Activated CD4-positive, alpha-beta T cell treated with anti-CD3 and anti-CD28 coated beads, Interleukin-2, Interleukin-4, amounts not matched to agents 100 ng/mL and 50 ng/mL, durations not matched to agents 16 hours and 8 hours (primary cell): ENCODE measurements at places on chromosomes 1 and 21.

DNA sequence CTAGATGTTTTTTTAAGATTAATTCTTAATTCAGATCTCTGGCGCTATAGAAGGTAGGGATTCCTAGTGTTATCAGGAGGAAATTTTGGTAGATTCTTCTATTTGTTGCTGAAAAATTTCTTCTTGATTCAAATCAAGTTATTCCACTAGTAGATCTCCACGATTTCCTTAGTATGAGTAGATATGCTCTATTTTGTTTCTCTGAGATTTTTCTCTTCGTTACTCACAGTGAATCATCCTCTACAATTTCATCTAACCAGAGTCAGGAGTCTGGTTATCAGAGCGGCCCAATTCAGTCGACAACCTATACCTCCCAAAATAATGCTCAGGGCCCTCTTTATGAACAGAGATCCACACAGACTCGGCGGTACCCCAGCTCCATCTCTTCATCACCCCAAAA lies 18.8 kb upstream of the HAX1 start:
- DNase-seq: no peak

- no peak for DNase-seq
These were observed 81.7 kb upstream of the BEND5 start for GRCh38 chr1:48858200-48858920.

DNA sequence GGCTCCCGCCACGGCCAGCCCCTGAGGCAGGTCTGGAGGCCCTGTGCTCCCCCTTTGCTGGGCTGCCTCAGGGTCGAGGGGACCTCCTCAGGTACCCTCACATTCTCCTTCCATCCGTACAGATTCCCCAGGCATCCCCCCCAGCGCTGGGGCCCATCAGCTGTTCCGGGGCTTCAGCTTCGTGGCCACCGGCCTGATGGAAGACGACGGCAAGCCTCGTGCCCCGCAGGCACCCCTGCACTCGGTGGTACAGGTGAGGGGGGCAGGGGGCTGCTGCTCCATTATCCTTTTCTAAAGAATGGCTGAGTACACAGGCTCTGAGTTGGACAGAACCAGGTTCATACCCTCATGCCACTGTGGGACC lies 29.1 kb downstream of the RPS6KA1 start:
- DNase-seq: no peak

GRCh38 chr1:231626951-231627614 lies 493 bp downstream of the DISC1 start:
- DNase-seq: peak; percentile 42

- no peak for DNase-seq
These were observed 191.2 kb upstream of the PROX1 start for GRCh38 chr1:213796525-213796924.

GRCh38 chr1:26833432-26834405 lies 7.2 kb downstream of the ZDHHC18 start:
- peak; percentile 91 for DNase-seq

GRCh38 chr1:182381962-182382819 lies 9.4 kb downstream of the GLUL start:
- no peak for DNase-seq

- DNase-seq: no peak
These were observed 118.1 kb upstream of the GADD45A start for GRCh38 chr1:67566803-67567377.

DNA sequence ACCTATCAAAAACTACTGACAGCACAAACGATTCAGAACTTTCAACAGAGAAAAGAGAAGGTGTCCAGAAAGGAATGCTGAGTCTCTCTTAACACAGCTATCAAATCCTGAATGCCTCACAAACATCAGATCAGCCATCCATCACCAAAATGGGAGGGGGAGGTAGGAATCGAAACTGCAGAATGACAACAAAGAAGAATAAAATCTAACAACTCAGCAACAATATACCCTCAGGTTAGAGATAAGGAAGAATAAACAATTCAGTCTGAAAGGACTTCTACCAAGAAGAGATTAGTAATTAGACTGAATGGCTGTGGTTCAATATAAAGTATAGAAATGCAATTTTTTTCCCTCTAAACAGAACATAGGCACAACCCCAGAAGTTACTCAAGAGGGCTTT lies 94.4 kb downstream of the RERE start:
- DNase-seq: no peak

DNA sequence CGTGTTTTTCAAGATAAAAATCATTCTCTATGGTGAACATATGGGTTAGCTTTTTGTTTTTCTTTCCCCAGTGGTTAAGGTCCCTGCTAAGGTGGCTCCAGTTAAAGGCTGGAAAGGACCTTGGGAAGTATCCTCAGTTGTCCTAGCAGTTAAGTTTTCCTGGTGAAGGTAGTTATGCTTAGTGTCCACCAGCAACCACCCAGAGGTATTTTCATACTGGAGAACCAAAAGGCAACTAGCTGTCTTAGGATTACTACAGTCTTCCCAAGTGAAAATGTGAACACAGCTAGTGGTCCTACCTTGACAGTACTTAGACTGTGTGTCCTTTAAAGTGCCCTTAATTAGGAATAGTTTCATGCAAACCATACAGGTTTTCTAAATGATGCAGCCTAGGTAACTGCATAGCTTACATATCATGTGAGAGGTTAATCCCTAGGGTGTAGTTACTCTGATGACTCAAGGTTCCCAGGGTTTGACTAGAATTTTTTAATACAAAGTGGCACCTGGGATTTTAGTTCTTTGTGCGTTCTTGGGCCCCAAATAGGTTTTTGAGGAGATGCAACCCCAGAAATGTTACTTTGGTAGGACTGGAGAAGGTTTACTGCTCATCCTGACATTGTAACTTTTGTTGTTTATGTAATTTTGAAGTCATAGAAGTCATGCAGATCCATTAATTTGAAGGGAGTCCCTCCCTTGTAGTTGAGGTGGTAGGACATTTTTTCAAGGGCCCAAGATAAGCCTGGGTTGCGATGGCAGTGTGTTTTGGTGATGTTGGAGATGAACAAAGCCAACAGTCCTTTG lies 36.5 kb downstream of the YY1AP1 start:
- no peak for DNase-seq

GRCh38 chr1:111961773-111962565 lies 27.5 kb downstream of the KCND3 start:
- DNase-seq: no peak

- no peak for DNase-seq
These were observed 251.9 kb upstream of the LRRC7 start for GRCh38 chr1:69315823-69316222.

GRCh38 chr1:218613105-218613504 lies 268.0 kb downstream of the TGFB2 start:
- no peak for DNase-seq

DNA sequence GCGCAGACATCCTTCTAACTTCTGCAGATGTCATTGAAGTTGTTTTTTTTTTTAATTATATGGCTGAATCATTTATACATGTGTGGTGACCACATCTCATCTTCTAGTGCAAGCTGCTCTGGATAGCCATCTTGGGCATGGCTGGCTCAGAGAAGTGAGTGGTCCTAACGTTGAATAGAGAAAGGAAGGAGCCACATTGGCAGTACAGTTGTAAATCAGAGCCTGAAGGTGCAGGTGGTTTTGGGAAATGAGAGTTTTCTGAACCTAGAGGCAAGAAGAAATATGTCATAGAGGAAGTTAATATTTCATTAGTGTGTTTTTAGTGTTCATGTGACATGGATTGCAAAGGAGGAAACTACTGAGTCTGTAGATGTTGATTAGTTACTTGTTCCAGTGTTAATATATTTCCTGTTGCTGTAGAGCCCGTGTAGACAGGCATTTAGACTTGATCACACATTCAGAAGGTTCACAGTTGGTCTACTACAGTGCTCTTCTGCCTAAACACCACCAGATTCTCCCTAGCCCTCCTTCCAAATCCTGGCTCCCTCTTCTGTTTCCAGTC lies 163.7 kb downstream of the ROR1 start:
- no peak for DNase-seq

GRCh38 chr1:107003972-107004371 lies 52.5 kb upstream of the PRMT6 start:
- no peak for DNase-seq

DNA sequence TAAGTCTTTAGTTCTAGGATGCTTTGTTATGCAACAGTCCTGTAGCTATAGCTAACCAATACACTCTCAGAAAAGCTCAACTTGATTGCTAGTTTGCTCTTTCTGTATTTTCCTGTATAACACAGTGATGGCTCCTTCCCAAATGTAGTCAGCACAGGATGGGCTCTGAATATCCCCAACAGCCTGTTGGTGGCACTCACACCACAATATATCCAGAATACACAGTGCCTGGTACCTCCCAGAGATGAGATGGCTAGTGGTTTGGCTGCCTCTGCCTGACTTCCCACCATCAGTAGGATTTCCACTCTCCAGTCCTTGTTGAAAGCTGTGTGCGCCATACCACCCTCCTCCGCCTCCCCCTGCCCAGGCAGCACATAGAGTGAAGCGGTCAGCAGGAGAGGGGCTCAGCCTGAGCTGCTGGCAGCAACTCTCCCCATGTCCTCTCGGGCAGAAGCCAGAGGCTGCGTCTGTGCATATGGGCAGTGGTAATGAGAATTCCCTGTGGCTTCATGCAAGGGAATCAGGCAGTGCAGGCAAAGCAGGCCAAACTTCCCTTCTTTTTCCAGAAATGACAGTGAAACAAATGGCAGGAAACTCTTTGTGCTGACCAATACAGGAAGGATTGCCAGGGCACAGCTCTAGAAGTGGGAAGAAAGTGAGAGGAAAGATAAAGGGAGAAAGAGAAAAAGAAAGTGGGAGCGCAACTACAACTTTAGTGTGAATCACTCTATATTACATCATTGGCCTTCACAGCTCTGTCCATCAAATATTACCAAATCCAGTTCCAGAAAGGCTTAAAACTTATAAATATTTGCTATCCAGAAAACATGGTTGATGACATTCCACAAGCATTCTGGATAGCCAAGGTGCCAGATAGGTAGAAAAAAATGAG lies 49.7 kb downstream of the LMX1A start:
- no peak for DNase-seq

DNA sequence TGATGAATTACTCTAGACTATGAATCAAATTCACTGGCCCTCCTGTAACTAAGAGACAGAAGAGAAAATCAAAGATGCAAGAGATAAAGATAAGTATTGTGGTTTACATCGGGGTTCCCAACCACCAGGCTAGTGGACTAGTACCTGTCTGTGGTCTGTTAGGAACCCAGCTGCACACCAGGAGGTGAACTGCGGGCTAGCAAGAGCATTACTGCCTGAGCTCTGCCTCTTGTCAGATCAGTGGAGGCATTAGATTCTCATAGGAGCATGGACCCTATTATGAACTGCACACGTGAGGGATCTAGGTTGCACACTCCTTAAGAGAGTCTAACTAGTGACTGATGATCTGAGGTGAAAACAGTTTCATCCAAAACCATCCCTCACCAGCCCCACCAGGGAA lies 58.9 kb upstream of the DUSP10 start:
- DNase-seq: no peak

- no peak for DNase-seq
These were observed 66.9 kb upstream of the TINAGL1 start for GRCh38 chr1:31509124-31510072.

DNA sequence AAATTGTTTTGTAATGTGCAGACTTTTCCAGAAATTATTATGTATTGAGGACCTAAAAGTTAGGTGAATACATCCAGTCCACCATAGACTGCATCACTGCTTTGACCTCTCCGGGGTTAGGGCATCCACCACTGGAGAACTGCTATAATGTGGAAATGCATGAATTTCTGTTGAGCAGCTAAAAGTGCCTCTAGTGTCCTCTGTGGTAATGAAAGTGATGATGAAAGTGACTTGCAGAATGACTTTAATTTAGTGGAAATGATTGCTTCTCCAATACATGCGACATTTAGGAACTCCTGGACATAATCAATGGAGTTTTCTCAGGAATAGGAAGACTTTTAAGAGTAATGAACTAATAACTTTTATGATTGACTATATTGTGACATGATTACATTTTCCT lies 170.8 kb downstream of the LBR start:
- no peak for DNase-seq

GRCh38 chr1:25668931-25669573 lies 52.5 kb downstream of the MAN1C1 start:
- DNase-seq: no peak

DNA sequence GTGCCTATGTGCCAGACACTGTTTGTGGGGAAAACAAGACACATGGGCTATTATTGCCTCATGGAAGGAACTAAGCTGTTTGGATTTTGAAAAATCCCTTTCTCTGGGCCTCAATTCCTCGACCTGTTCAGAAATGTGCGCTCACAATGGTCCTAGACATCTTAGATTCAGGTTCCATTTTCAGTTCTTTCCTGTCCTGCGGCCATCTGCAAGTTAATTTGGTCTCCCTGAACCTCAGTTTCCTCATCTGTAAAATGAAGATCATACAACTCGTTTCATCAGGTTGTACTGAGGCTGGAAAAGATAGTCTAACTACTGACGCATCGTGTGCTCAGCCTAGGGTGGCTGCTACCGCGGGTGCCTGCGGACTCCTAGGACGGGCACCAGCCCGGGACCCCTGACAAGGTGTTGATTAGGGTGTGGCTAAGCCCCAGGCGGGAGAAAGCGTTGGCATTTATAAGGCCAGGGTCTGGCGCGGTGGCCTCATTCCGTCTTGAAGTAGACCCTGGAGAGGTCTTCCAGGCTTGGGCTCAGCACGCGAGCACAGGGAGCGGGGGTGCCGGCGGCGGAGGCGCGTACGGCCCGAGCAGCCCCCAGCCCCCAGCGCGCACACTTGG lies 493 bp upstream of the ELOA start:
- no peak for DNase-seq

GRCh38 chr1:87089070-87089736 lies 174.8 kb downstream of the HS2ST1 start:
- DNase-seq: no peak

DNA sequence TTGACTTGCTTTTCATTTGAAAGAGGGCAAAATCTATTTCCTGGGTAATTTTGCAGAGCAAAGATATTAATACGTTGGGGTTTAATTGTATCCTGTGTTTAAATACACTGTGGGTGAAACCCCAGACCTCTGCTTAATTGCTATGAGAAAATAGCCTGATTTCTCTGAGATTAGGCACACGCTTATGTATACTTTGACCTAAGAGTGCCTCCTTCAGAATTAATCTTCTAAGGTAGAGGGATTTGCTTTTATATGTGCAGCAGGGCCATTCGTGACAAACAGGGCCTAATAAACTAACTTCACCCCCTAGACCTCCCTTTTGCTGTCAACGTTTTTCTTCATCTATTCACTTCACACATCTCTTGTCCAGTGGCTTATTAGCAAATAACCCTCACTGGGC lies 216.9 kb upstream of the ADGRL2 start:
- DNase-seq: no peak

- peak; percentile 64 for DNase-seq
These were observed 56.8 kb upstream of the PRDX6 start for GRCh38 chr1:173420330-173420806.

GRCh38 chr1:152969036-152969435 lies 1.4 kb upstream of the SPRR4 start:
- DNase-seq: no peak

- peak; percentile 28 for DNase-seq
These were observed 57.2 kb downstream of the AGPAT3 start for GRCh38 chr21:43921979-43922945.

GRCh38 chr1:230342019-230342418 lies 84.1 kb downstream of the PGBD5 start:
- no peak for DNase-seq

DNA sequence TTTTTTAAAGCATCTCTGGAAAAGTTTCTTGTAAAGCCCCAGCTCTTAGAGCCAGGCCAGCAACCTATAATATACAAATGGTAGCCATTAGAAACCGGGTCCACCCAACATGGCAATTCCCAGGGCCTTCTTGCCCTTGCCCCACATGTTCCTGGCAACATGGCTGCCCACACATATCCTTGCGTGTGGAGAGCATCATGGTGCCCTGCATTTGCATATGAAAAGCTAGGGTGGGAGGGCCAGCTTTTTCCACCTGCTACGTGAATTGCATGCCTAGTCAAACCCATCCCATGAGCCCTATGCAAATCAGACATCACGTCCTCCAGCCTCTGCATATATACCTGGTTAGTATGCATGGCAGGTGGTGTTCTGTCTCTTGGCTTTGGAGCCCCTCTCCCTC lies 88.2 kb downstream of the RABGAP1L start:
- no peak for DNase-seq
